ENCODE measurements at places on chromosomes 3 and 15.
A peak's percentile ranks its signal among the peaks of the same experiment; 100 is the strongest.

- DNase-seq: no peak
Observed at GRCh38 chr3:32175607-32176197, 62.8 kb upstream of the CMTM8 start.

GRCh38 chr3:13543253-13543652 lies 5.7 kb upstream of the FBLN2 start:
- no peak for DNase-seq

DNA sequence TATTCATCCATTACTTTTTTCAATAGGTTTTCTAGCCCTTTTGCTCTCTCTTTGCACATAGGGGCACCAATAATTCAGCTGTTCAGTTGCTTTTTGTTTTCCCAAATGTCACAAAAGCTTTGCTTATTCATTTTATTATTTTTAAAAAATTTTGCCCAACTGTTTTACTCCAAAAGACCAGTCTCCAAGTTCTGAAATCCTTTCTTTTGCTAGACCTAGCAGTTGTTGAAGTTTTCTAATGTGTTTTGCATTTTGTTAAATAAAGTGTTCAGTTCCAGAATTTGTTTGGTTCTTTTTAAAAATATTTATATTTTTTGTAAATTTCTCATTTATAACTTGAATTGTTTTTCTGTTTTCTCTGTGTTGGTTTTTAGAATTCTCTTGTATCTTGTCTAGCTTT lies 1227.3 kb downstream of the ROBO2 start:
- DNase-seq: no peak

DNA sequence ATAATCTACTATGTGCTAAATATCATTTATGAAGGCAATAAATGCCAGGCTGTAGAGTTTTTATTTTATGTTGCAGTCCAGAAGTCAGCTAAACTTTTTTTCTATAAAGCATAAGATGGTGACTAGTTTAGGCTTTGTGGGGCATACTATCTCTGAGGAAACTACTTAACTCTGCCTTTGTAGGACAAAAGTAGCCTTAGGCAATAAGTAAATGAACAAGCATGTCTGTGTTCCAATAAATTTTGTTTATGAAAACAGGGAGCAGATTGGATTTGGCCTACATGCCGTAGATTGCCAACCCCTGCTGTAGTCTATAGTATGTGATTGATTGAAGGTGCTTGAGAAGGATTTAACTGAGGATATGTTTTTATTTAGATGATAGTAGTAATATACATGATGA lies 502.5 kb upstream of the NAALADL2 start:
- no peak for DNase-seq

DNA sequence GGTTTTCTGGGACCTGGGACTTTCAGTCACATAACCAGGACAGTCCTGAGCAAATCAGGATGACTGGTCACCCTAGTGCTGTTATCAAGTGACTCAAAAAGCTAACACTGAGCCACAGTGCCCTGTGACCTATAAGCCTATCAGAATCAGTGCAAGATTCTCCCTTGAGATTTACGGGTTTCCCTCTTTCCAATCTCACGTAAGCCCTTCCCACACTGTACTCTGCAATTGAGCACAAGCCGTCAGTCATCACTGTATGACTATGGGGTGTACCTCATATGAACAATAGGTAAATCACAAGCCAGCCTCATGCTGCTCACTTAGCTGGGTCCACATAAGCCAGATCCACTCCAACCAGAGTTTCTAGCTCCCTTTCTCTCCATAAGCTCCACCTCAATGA lies 21.0 kb upstream of the CLDN18 start:
- DNase-seq: no peak

DNA sequence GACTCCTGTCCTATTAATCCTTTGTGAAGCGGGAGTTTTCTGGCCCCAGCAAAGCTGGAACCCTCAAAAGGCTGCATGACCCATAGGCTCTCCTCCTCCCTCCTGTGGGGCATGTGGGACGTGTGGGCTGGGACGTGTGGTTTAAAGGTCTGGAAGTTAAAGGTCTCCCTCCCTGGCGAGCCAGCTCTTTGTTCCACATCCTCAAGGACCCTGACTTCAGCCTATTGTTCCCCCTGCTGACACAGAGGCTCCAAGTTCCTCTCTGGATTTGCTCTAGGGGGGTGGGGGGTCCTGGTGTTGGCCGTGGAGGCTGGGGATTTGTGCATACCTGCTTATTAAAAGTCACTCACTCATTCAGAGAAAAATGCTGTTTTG lies 44.2 kb downstream of the SMAD6 start:
- DNase-seq: no peak

DNA sequence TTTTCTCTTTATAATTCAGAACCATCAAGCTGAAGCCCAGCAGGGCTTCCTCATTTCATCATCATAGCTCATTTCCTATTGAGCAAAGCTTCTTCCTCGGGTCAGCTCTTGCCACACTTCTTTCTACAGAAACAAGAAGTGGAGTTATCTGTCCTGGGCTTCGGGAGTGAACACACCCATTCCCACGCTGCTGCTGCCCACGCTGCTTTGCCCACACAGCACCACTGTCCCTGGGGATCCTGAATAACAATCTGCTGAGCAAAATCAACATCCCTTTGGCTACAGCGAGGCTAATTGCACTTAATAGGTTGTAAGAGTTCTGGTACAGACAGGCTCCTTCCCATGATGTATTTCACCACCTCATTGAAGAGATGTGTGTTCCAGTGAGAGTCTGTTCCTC lies 23.7 kb downstream of the CEP19 start:
- DNase-seq: no peak

- DNase-seq: no peak
Observed at GRCh38 chr15:32041294-32041693, 11.0 kb downstream of the CHRNA7 start.

GRCh38 chr3:124258057-124258500 lies 266.2 kb upstream of the ROPN1 start:
- DNase-seq: no peak

DNA sequence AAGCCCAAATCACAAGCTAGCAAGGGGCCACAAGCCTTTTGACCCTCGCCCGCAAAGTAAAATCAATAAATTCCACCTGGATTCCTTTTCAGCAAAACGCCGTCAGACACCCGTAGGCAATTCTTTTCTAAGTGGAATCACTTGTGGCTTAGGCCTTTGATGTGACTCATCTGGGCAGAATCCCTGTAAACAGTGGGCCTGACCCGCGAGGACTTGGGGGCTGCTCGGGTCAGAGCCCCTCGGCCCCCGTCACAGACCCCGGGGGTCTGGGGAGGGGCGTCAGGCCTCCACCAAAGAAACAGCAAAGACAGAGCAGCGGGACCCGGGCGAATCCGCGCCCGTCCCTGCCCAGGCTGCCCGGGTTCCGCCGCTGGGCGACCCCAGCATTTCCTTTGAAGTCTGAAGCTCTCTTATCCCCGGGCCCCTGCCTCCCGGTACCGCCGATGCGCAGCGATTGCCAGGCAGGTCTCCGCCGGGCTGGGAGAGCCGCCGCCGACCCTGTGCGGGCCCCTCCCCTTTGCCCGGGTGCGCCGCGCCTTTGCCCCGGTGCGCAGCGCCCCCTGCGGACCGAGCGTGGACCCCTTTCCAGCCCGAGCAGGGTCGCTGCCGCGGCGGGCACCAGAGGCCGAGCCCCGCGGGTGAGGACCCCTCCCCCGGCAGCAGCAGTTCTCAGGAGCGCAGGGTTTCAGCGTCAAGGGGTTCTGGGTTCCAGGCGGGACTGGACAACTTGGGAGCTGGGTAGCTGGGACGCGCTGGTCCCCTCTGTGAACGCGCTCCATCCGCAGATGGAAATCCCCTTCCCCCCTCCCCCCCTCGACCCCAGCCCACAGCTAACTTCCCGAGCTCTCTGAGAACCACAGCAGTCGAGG lies 178.3 kb downstream of the UACA start:
- DNase-seq: no peak

- no peak for DNase-seq
Observed at GRCh38 chr3:39429466-39429865, 22.9 kb downstream of the RPSA start.

GRCh38 chr3:162338514-162338913 lies 841.9 kb downstream of the OTOL1 start:
- peak; percentile 29 for DNase-seq

- no peak for DNase-seq
Observed at GRCh38 chr3:31219131-31219843, 313.4 kb upstream of the STT3B start.

- no peak for DNase-seq
Observed at GRCh38 chr3:164186095-164186494, 892.2 kb downstream of the SI start.
